ENCODE measurements at places on chromosomes 16 and 17. TPM values are rescaled to one million over a fixed set of nuclear protein-coding genes. Genes with fewer than 3 reads are reported as not detected.

DNA sequence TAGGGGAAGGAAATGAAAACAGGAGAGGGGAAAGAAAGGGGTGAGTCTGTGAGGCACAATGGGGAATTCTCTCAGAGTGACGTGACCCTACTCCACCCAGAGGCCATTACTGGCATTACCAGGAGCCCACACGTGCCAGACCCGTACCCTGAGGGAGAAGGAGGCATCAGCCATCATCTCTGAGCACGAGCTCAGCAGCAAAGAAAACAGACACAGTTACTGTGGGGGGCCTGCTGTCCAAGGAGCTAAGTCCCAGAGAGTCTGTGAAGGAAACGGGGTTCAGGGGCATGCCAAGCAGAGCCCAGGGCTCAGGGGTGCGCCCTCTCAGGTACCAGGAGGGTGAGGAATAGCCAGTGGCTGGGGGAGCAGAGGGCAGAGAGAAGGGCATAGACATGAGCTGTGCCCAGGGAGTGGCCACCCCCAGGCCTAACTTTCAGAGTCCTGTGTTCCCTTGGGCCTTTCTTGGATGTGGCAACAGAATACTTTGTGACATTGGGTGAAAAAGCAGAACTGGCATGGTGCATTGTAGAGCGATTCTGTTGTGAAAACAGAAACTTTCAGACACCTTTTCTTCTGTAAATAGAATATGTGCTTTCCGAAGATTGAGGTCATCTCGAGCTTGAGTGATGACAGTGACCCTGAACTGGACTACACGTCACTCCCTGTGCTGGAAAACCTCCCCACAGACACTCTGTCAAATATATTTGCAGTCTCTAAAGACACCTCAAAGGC, 11.3 kb downstream of the TAF1C start:
- DNase-seq: peak; percentile 70

DNA sequence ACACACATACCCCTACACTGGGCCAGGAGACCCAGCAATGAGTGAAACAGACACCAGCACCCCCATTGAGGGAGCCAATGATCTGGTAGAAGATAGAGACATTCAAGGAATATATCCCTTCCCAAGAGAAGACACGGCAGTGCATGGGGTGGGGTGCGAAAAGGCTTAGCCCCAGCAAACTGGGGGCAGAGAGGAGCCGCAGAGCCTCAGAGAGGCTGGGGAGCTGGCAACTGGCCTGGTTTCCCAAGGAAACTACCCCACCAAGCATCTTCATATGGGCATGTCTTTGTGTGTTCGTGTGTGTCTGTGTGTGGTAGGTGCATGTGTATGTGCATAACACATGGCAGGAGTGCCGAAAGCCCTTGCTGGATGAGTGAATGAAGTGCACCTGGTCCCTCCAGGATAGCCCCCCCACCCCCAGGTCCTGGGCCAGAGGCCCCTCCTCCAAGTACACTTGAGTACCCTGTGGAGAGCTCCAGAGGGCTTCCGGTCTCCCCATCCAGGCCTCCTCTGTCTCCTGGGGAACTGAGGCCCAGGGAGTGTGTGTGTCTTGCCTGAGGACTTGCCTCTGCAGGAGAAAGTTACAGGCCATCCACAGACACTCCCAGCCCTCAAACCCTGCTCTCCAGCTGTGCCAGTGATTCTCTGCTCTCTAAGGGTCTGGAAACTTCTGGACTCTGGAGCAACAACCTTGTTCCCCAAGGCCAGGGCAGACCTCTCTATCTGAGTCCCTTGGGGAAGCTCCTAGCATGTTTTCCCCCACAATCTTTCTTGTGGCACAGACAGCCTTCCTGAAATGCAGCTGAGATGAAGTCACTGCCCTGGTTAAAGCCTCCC, 15.9 kb downstream of the TBX2 start:
- no peak for DNase-seq

The CMTM3 gene
- 91.6 TPM for total RNA-seq

The CLEC18A gene
- 3.1 TPM for total RNA-seq

DNA sequence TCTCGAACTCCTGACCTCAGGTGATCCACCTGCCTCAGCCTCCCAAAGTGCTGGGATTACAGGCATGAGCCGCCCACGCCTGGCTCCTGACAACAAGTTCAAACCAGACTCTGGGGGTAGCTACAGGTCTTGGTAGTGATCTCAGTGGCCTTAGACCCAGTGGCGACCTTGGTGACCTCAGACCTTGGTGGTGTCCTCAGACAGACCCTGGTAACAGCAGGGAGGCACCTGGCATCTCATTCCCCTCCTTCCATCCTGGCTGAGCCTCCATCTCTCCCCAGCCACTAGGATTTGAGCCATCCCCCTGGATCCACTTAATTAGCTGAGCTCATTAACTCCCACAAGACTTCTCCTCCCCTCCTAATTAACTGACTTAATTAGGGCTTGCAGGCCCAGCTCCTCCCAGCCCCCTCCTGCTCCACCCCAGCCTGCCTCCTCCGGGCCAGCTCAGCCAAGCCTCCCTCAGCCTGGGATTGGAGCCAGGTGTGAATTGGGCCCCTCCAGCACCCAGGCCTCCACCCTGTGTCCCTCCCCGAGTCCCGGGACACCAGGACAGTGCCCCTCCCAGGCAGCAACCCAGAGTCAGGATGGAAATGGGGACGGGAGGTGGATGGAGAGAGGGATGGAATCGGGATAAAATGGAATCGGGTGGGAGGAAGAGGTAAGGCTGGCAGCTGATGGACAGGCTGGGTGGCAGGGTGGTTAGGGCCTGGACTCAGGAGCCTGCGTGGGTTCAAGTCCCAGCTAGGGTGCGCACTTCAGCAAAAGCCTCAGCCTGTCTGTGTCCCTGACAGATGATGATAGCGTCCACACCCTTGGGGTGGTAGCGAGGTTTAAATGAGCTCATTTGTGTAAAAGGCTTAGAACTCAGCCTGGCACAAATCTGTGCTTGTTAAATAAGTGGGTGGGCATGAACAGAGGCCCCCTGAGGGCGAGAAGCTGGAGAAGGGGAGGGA, 11.2 kb upstream of the SBK1 start:
- no peak for DNase-seq

DNA sequence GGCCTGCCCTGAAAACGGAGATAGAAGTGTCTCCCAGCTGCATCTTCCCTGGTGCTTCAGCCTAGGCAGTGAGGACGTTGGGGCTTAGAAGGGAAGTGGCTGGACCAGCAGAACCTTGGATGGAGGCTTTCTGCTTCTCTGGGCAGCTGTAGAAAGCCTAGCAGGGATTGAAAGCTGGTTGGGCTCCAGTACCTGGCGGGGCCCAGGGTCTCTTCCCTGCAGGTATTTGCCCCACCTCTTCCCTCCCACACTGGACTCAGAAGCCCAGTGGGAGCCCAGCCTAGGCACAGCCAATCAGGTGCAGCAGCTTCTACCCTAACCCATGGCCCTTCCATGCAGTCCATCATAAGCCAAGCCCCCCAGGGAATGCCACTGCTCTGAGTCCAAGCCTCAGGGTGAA, 190.3 kb upstream of the IRX6 start:
- no peak for DNase-seq

DNA sequence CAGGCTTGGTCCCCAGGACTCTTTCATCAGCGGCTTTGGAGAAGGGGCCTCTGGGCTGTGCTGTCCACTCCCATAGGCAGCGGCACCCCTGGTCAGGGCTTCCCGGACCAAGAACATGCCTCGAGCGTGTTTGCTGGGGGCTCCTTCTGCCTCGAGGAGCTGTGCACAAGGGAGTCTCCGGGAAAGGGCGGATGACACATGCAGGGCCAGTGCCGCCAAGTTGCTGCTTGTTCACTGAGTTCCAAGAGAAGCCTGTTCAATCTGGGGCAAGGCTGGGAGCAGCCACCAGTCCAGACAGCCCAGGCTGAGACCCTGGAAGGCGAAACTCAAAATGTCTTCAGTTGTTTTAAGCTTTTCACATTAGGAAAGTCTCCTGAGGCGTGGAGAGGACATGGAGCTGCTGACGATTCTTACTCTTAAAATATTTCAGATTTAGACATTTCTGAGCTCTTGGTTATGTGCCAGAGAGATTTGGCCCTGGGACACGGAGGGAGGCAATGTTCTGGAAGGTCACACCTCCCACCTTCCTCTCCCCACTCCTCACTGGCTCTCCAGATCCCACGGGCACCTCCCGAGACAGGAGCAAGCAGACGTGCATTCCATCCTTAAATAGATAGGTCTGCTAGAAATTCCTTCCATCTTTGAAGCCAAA, 84.5 kb upstream of the ZNF469 start:
- DNase-seq: no peak
